ENCODE measurements at places on chromosomes 12 and 14.

DNA sequence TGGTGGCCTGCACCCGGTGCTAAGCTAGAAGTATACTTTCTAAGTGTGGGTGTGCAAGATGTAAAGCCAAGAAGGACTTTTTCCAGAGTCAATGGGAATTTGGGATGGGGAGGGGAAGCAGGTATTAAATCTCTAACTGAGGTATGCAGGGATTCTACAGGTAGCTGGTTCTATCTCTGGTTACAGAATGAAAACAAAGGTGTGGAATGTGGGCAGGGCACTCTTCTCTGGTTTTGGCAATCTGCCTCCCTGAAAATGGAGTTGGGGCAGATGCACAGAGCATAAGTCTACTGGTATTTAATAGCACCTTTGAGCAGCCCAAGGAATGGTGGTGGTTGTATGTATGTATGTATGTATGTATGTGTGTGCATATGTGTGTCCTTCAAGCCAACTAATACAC lies 66.7 kb upstream of the PPP1R12A start:
- no peak for DNase-seq

GRCh38 chr12:46100551-46101484 lies 110.4 kb upstream of the SCAF11 start:
- DNase-seq, result no peak

DNA sequence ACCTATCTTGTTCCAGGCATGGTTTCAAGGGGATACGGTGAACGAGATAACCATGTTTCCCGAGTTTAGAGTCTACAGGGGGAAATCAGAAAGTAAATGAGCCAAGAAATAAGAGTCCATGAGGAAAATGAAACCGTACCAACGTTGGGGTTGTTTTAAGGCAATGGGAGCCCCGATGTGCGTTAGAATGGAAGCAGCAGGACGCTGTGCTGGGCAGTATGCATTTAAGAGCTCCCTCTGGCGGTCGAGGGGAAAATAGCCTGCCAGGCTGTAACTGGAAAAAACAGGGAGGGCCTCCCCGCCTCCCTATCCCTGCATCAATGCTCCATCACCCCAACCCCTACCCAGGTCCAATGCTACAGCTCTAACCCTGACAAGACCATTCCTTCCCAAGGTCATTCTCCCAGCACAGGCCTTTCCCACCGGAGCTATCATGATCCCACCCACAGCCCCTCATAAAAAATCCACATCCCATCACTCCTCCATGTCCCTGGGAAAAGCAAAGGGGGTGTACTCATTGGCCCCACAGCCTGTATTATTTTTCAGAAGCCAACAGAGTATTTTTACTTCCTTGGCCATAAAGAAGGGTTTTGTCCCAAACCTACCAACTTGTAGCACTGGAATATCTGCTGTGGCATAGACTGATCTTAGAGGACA lies 226.3 kb upstream of the NOS1 start:
- no peak for DNase-seq

GRCh38 chr12:45407981-45408728 lies 192.3 kb downstream of the ANO6 start:
- no peak for DNase-seq

DNA sequence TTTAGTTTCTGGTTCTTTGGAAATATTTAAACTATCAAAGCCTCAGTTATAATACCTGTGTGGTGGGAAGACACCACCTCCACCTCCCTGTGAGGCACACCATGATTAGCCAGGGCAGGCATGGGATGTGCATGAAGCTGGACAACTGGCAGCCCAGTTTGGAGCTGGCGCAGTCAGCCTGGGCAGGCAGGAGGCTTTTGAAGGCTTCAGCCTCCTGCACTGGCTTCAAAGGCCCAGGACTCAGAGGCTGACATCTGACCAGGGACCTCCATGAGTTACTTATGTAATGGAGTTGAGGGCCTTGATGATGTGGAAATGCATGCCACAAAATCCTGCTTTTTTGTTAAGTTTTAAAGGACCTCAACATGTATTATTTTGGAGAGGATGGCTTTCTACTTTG lies 30.3 kb downstream of the C14orf132 start:
- no peak for DNase-seq

- no peak for DNase-seq
Measured at GRCh38 chr14:66015071-66015780, 470.9 kb upstream of the CCDC196 start.

GRCh38 chr12:26728205-26729050 lies 104.6 kb downstream of the ITPR2 start:
- DNase-seq, result no peak

- no peak for DNase-seq
Measured at GRCh38 chr14:91032248-91032647, 28.2 kb downstream of the RPS6KA5 start.

- DNase-seq, result no peak
Measured at GRCh38 chr14:24278424-24278823, 7.0 kb upstream of the RABGGTA start.

DNA sequence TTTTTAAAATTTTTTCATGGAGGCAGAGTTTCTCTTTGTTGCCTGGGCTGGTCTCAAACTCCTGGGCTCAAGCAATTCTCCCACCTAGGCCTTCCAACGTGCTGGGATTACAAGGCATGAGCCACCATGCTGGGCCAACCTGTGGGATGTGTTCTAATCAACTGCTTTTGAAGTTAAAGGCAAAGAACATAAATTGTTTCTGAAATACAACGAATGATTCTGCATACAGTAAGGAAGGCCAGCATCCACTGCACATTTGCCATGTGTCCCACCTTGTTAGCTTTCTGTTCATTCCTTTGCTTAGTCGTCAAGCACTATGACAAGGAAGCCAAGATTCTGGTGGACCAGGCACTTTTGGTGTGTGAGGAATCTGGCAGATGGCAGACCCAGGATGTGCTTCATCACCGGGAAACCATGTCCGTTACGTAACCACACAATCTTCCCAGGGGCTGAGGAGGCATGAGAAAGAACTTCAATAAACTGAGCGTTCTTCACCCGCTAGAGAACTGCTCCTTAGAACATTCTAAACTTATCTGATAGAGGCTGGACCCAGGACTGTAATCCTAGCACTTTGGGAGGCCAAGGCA lies 24.5 kb downstream of the MOK start:
- no peak for DNase-seq

DNA sequence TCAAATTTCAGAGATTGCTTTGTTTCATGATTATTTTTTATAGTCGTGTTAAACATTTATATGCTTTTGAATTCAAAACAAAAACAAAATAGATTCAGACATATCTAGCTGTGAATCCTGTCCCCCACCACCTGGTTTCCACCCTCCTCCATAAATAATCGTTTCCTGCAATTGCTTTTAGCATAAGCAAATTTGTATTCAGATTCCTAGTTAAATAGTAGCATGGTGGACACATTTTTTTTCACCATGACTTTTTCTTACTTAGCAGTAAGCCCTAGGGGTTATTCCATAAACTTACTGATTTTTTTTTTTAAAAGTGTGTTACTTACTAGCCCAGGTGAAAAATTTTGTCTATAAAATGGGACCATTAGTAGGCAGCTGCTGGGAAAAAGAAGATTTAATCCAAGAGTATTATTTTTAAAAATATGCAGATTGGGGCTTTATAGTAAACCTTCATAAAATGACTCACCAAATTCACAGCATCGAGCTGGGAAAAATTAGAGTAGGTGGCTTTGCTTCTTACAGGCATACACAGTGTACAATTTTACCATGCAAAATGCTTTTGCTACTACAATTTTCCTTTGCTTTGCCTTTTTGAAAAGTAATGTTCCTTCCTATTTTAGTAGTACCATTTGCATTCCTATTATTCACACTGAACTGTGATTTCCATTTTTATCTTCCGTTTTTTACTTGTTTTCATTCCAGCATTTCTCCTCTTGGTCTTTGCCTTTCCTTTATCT lies 117.8 kb downstream of the BTG1 start:
- DNase-seq, result no peak

GRCh38 chr12:124497658-124498057 lies 69.8 kb downstream of the NCOR2 start:
- no peak for DNase-seq

- DNase-seq, result no peak
Measured at GRCh38 chr12:82357340-82357739, 847 bp downstream of the CCDC59 start.

- no peak for DNase-seq
Measured at GRCh38 chr12:51905471-51906429, 1.6 kb upstream of the ACVRL1 start.

- DNase-seq, result no peak
Measured at GRCh38 chr12:112716099-112717093, 75.2 kb upstream of the RPH3A start.

GRCh38 chr12:104941454-104941853 lies 16.6 kb downstream of the SLC41A2 start:
- DNase-seq, result no peak

GRCh38 chr14:82298811-82299210 lies 765.2 kb upstream of the SEL1L start:
- DNase-seq, result no peak

DNA sequence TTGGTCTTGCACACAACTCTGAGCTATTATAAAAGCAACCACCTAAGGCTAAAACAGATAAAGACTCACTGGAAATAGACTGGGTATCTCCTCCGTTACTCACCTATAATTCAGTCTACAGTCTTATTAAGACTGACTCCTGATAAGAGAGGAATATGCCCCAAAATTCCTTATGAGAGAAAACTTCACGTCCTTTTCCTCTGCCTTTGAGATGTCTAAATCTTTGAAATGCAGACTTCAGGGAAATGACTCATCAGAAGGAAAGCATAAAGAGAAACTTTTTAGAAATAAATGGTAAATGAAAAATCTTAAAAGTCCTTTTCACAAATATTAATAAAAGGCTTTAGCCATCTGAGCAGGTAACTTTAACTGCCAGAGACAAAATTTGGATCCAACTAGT lies 187.5 kb upstream of the RTL1 start:
- no peak for DNase-seq

DNA sequence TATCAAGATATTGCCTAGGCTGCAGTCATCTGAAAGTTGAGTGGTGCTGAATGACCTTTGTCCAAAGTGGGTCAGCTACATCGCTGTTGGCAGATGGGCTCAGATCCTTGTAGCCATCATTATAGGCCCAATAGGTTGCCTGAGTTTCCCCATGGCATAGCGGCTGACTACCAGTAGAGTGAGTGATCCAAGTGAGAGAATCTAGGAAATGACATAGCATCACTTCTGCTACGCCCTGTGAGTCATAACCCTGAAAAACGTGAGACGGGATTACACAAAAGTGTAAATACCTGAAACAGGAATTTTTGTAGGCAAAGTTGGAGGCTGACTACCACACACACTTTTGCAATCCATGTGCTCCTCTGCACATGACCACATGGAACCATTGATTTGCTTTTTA lies 273.3 kb downstream of the RPL10L start:
- DNase-seq, result no peak

- no peak for DNase-seq
Measured at GRCh38 chr14:69767369-69767999, 542 bp downstream of the SRSF5 start.

DNA sequence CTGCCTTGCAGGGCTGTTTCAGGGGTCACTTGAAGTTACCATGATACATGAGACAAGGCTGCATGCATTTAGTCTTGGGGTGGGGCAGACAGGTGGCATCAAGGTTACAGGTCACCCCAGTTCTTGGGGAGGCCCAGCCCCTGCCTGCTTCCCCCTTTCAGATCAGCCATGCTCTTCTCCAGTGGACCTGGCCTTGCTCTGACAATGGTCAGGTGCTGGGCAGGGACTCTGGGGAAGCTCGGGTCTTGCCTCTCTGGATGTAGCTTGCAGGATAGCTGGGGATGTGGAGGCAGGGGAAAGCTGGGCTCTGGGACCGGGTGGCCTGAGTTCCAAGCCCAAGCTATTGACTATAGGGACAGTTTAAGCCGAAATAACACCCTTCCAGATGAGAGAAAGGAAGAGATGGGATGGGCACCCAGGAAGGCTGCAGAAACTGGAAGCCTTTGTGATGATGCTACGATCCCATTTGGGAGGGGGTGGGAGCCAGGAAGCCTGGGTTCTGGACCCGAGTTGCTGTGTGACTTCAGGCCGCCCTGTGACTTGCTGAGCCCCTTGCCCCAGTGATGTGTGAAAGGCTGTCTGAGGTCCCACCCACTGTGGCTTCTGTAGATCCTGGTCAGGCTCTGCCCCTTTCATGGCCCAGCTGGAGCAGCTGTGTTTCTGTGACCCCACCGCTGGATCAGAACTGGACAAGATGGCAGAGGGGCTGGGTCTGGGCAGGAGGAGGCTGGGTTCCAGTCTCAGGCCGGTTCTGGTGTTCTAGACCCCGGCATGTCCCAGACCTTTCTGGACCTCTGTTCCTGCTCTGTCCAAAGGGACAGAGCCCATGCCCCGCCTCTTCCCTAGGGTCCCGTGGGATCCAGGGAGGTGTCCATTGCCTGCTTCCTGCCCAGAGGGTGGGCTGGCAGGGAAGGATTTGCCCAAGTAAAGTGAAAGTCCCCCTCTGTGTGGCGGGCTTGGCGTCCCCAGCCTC lies 2.1 kb downstream of the TNFAIP2 start:
- no peak for DNase-seq

GRCh38 chr14:98555440-98555839 lies 716.6 kb downstream of the BCL11B start:
- DNase-seq, result no peak

DNA sequence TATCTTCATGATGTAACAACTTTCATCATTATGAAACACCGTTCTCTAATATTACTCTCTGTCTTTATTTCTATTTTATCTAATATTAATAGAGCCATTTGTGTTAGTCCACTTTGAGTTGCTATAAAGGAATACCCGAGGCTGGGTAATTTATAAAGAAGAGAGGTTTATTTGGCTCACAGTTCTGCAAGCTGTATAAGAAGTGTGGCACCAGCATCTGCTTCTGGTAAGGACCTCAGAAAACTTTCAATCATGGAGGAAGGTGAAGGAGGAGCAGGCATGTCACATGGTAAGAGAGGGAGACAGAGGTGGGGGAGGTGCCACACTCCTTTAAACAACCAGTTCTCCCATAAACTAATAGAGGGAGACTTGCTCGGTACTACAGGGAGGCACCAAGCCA lies 25.1 kb downstream of the BORCS5 start:
- DNase-seq, result no peak

DNA sequence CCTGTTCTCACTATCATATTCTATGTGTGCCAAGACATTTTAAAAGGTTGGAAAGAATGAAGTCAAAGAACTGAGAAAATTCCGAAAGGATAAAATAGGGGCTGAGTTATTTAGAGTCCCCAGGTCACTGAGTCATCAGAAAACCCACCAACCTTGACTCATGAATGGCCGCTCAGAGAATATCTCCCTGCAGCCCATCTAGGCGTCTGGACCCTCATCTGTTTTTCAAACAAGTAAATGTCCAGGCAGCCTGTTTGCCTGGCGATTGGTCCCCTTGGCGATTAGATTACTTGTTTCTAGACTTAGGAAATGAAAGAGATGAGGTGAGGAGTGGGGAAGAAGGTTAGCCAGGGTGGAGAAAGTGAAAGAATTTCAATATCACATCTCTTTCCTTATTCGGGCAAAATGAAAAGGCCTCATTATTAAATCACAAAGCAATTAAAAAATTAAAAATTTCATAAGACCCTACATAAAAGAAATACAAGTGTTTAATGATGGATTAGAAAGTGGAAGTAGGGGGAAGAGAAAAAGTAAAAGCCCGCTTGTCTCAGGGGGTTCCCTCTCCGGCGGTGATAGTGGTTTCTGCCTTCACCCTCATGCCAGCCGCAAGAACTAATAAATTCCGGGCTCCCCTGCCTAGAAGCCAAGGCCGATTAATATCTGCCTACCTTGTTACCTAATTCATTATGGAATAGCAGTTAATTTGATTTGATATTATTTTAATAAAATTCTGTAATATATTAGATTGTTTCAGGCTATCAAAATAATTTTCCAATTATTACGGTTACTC lies 415.9 kb downstream of the BCL11B start:
- DNase-seq, result no peak
